ENCODE measurements at places on chromosomes 2 and 18.

DNA sequence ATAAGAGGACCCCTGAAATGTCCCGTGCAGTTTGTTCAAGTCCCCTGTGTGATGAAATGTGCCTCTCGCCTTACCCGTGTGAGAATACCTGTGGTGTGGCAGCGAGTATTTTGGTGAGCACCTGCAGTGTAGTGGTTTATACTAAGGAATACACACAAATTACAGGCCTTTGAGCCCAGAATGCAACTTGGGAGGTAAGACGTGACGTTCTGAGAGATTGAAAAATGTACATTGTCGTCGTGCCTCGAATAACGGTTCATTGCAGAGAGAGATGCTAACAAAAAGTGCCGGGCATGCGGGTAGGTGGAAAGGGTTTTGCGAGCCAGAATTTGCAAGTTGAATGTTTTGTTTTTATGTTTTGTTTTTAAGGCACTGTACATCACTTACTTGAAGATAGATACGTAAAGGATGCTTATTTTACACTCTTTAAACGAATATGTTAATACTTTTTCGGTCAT is 867 bp downstream of the RBBP8 start:
- no peak for DNase-seq

GRCh38 chr18:58726671-58727070 is 55.4 kb downstream of the MALT1 start:
- no peak for DNase-seq

GRCh38 chr2:169073963-169074751 is 4.8 kb downstream of the DHRS9 start:
- no peak for DNase-seq

DNA sequence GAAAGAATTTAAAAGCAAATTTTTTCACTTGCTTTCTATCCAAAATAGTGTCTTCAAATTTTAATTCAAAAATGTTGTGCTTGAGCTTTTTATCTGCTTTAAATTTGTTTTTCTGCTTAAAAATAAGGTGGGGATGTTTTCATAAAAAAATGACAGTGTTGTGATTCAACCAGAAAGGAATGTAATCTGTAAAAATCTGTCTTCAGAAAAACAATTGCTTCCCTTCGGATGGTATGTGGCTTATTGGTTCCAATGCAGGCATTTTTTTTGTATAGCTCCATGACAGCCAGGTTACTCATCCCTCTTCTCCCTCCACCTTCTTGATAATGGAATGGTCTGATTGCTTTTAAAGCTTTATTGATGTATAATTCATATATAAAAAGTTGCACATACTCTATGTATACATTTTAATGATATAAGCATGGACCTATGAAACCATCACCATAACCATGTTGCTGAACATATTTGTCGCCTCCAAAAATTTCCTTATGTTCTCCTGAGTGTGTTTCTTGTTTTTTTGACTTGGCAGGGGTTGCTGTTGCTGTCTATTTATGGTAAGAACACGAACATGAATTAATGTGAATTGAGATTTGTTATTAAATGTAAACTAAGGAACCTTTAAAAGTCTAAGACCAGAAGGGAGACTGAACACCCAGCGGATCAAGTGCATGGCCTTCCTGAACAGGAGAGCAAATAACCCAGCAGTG is 363.7 kb upstream of the SPHKAP start:
- DNase-seq = no peak

GRCh38 chr2:185436787-185437372 is 301.7 kb upstream of the FSIP2 start:
- DNase-seq = no peak

DNA sequence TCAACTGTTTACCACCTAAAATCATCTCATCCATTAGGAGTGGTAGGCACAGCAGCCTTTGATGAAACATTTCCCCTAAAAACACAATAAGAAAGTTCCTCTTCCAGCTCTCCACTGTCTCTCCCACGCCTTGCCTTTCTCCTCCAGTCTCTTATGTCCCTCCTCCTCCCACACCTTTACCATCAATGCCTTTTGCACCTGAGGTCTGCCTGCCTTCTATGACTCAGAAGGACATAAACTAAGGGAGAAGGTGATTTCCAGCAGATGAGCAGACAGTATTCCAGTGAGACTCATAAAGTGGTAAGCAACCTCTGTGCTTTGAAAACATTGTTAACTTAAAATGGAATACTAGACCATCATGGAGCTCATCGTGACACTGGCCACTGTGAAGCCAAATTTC is 34.2 kb upstream of the NDUFV2 start:
- no peak for DNase-seq

GRCh38 chr2:29207352-29208148 is 92.3 kb downstream of the CLIP4 start:
- no peak for DNase-seq

GRCh38 chr2:201432621-201433393 is 18.5 kb downstream of the TRAK2 start:
- DNase-seq = no peak

DNA sequence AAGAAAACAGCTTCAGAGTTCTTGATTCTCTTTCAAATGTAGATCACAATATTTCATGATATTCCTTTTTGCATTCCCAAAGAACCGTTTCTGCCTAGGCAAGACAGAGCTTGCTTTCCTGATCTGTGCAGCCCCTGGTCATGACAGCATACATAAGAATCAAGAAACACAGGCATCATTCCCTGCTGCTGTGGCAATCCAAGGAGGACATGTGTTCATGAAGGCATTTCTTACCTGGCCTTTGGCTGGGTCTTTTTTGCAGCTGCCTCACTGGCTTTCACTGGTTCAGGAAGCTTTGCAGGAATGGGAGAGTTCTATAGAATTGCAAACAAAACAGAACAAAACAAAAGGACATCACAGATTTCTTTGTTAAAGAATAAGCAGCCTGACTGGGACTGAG is 87.6 kb upstream of the NFU1 start:
- DNase-seq = peak; percentile 5

DNA sequence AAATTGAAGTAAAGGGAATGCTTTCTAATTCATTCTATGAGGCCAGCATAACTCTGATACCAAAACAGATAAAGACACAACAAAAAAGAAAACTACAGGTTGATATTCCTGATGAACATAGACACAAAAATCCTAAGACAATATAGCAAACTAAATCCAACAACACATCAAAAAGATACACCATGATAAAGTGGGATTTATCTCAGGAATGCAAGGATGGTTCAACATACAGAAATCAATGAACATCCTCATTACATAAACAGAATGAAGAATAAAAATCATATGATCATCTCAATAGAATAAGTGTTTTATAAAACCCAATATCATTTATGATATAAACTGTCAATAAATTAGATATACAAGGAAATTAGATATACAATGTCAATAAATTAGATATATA is 65.7 kb downstream of the ZSWIM2 start:
- DNase-seq = no peak

DNA sequence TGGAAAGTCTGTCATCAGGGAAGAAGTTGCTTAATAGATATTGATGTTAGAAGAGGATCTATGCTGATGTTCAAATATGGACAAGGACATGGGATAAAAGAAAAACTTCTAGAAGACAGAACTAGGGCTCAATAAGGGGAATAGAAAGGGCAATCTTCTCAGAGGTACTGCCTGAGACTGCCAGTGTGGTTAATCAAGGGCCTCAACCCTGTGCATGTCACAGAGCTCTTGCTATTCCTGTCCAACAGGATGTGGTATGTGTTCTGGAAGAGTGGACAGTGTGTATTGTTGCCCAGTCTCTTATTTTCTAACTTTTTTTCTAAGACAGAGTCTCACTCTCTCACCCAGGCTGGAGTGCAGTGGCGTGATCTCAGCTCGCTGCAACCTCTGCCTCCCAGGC is 27.8 kb upstream of the RNF125 start:
- DNase-seq = no peak

GRCh38 chr2:105454801-105455485 is 56.1 kb upstream of the FHL2 start:
- DNase-seq = peak; percentile 21

GRCh38 chr2:99127981-99128380 is 13.5 kb upstream of the C2orf15 start:
- DNase-seq = no peak

GRCh38 chr18:49834258-49834657 is 20.9 kb upstream of the ACAA2 start:
- no peak for DNase-seq

- no peak for DNase-seq
These were observed 247.5 kb downstream of the NBAS start for GRCh38 chr2:15313657-15314056.

GRCh38 chr2:178413472-178414265 is 37.3 kb downstream of the PRKRA start:
- DNase-seq = no peak

- DNase-seq = no peak
These were observed 59.6 kb downstream of the VIL1 start for GRCh38 chr2:218478544-218478943.

GRCh38 chr2:232776435-232776834 is at the start of gene KCNJ13:
TSS of gene KCNJ13 (minus strand) at chr2:232776565. CDS start at chr2:232771362, 5,203 bp downstream.
- no peak for DNase-seq

GRCh38 chr2:74110537-74110936 is 37.2 kb downstream of the BOLA3 start:
- no peak for DNase-seq

DNA sequence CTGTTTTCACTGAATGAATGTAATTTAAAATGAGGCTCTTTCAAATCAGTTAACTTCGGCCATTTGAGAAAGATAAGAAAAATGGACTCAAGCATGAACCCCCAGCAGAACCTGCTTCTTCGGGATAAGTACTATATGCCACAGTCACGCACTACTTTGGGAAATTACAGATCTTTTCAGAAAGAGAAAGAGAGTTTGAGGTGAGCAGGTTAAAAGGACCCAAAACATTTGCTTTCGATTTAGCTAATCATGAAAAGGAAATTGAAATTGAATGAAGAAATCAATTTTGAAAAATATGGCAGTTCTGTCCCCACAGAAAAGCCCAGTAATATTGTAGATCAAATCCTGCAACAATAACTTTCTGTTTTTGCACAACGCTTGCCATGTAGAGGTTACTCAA is 156.9 kb downstream of the GRB14 start:
- DNase-seq = no peak

- DNase-seq = no peak
These were observed 196.5 kb downstream of the TFCP2L1 start for GRCh38 chr2:121088251-121089165.

DNA sequence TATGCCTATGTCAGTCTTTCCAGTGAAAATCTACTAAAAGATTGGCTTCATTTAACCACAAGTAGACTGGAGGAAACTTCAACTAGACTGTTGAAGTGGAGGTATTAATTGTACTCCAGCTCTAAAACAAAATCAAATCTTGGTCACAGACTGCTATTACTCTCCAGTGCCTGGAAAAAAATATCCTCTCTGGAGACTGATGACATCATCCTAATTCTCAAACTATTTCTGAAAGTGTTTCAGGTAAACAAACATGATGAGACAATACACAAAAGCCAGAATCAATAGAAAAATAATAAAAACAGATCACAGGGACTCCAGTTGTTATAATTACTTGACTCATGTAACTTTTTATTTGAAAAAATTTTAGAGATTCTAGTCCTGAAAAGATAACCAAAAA is 87.7 kb upstream of the MYO3B start:
- DNase-seq = no peak

- peak; percentile 21 for DNase-seq
These were observed 31.3 kb downstream of the ACKR3 start for GRCh38 chr2:236600892-236601291.

DNA sequence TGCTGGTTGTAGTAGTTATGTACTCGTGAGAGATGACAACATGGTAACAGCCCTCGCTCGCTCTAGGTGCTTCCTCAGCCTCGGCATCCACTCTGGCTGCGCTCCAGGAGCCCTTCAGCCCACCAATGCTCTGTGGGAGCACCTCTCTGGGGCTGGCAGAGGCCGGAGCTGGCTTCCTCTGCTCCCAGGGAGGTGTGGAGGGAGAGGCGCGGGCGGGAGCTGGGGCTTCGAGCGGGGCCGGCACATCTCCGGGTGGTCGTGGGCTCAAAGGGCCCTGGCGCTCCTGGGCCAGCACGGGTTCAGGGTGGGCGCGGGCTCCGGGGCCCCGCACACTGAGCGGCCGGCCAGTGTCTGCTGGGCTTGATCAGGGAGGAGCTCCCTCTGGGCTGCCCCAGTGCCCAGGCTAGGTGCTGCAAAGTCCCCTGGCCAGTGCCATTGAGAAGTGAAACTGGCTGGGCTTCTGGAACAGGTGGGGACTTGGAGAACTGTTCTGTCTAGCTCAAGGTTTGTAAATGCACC is 1012.1 kb downstream of the CNTNAP5 start:
- no peak for DNase-seq

DNA sequence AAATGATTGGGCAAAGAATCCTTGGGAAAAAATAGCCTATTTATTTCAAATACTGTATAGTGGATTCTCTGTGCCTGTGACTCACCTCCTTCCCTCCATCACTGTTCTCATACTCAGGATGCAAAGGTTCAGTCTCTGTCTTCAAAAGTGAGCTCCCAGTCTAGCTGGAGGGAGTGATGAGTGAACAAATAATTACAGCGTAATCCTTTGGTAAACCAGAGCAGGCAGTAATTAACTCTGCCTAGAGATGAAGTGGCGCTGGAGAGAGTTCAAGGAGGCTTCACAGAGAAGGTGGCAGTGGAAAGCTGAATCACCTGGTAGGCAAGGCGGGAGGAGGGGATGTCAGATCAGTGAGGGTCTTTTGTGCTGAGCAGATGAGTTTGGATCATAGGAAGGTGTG is 6.5 kb downstream of the DGUOK start:
- no peak for DNase-seq

- DNase-seq = no peak
These were observed 1676.4 kb upstream of the SLC39A10 start for GRCh38 chr2:193980599-193980998.

DNA sequence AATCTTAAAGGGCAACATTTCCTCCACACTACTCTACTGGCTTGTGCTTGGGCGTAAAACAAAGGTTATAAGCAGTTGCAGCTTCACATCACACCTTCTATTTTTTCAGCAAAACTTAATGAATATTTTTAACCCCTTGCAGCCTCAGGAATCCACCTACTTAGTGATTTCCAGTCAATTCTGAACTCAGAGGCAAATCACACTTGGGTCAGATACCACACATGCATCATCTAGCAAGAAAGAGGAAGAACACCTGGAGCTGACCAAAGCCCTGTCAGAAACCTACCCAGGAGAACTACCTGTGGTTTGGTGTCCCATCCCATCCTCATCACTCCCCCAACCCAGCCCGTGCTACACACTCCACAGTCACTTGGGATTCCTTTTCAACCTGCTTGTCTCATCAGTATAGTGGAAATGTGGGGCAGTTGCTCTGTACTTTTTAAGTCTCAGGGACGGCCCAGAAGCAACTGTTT is 25.5 kb downstream of the PIAS2 start:
- no peak for DNase-seq

- DNase-seq = no peak
These were observed 56.0 kb downstream of the HAUS1 start for GRCh38 chr18:46160050-46160798.

DNA sequence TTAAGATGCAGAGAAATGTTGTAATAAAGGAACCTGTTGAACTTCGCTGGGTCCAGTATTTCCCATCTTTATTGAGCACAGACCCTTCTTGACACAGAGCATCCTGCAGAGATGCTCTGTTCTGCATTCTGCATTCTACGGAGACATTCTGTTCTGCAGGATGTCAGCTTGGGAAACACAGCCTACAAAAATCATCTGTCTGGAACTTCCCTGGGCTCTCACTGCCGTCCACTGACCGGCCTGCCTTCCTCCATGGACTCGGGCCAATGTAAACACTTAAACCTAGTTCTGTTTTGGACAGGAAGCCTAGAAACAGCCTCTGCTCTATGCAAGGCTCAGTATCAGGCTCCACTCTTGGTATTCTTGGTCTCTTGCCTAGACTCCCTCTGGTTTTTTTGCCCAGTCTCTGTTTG is 90.0 kb upstream of the PPP1CB start:
- no peak for DNase-seq
